Right renal cortex interstitium (tissue), 3 donors: ENCODE measurements at places on chromosomes 2 and 18.

- no peak for DNase-seq
These were observed 488.3 kb downstream of the CDH2 start for GRCh38 chr18:27688581-27688980.

GRCh38 chr2:47232738-47233415 lies 77.8 kb upstream of the STPG4 start:
- no peak for DNase-seq

DNA sequence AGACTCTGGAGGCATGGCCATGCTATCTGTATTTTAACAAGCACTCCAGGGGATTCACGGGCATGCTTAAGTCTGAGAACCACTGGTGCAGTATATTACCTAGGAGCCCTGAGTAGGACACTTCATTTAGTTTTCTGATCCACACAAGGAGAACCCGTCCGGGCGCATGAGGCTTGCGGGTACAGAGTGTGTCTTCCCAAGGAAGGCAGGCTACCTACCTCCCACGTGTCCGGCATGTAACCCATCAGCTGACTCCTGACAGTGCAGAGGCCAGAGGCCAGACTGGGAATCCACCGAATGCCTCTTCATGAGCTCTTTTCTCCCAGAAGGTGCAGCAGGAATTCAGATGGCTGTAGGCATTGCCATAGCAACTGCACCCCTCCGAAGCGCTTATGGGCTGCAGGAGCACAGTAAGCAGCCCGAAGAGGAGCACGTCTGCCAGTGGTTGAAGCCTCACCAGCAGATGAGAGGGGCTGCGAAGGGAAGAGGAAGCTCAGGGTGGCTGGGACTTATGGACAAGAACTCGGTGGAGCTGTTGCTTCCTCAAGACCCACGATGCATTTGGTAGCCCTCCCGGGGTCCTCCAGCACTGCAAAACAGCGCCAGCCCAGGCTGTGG lies 33.8 kb upstream of the DNMT3A start:
- no peak for DNase-seq

DNA sequence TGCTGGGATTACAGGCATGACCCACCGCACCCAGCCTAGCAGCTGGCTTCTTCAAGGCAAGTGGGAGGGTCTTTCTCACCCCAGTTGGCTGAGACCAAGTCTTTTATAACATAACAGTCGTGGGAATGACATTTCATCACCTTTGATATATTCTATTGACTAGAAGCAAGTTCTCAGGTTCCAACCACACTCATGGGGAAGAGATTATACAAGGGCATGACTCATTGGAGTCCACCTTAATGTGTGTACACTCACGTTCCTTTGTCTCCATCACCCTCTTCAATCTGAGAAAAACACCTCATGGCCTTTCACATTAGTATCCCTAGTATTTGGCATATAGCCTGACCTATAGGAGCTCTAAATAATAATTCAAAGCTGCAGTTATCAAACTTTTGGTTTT lies 2.8 kb upstream of the BBS5 start:
- no peak for DNase-seq

GRCh38 chr2:181398000-181398399 lies 59.2 kb upstream of the ITGA4 start:
- no peak for DNase-seq

- no peak for DNase-seq
These were observed 36.7 kb downstream of the CCDC138 start for GRCh38 chr2:108823286-108823685.

DNA sequence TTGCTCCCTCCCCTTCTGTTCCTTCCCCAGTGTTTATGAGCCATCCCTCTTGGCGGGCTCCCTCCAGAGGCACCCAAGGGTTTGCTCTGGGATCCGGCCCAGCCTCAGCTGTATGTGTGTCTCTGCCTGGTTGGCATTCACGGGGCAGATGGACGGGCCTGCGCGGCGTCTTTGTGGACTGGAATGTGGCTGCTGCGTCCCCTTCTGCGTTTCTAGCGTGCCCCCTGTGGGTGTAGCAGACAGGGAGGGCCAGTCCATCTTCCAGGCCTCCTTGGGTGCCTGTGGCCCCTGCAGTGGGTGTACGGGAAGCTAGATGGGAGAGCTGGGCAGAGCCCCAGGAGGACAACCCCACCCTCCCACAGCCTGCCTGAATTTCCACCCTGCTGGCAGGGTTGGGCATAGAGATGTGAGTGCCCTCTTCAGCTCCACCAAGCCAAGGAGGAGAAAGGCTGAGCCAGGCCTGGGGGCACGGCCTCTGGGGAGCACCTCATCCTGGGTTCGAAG lies 15.7 kb downstream of the GPC1 start:
- no peak for DNase-seq

DNA sequence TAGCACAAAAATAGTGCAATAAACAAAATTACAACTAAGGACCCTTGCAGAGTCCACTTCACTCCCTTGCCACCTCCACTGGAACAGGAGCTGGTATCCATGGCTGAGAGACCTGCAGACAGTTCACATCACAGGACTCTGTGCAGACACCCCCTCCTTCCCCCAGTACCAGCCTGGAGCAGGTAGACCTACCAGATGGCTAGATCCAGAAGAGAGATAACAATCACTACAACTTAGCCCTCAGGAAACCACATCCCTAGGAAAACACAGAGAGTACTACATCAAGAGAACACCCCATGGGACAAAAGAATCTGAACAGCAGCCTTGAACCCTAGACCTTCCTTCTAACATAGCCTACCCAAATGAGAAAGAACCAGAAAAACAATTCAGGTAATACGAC lies 49.8 kb downstream of the FBXO15 start:
- DNase-seq, result no peak

DNA sequence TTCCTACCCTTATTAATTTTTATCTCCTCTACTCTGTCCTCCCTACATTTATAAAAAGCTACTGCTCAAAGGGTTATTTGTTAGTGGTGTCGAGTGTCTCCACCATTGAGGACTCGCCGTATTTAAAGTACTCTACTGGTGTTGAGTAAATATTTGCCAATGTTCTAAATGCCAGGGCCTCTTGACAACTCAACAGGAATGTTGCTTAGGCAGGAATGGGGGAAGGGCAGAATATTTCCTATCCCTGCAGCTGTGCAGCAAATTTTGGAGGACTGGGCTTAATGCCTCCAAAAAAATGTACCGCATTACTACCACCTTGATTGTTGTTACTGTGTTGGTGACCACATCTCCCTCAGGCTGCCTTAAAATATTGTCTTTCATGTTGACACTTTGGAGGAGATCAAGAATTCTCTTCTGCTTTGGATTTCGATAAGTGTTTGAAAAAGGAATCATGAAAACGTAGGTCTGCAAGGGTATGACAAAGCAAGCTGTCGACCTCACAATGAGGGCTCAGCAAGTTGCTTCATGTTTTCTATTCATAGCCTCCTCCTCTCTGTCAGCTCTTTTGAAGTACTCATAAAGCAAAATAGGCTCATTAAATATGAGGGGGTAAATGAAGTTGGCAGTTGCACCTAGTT lies 84.3 kb downstream of the EFEMP1 start:
- DNase-seq, result no peak

DNA sequence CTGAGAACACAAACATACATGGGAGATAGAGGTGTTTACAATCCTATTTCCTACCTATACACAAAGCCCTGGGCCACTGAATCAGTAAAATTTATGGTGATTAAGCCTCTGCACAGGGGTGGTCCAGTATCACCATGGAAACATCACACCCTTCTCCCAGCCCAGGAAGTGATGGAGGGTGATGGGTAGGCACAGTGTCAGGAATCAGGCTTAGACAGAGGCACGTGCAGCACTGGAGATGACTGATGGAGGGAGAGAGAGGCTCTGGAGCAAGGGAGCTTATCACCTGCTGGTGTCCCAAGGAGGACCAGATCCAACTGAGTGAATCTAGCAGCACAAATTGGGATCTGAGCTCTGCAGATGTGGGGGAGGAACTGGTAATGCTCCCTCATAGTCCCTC lies 117.2 kb downstream of the RPIA start:
- DNase-seq, result no peak

GRCh38 chr2:64168756-64169155 lies 24.5 kb upstream of the PELI1 start:
- DNase-seq, result no peak

- DNase-seq, result no peak
These were observed 73.2 kb downstream of the WDSUB1 start for GRCh38 chr2:159213296-159213695.

GRCh38 chr2:119222213-119222612 lies 1.4 kb upstream of the STEAP3 start:
- DNase-seq, result no peak

DNA sequence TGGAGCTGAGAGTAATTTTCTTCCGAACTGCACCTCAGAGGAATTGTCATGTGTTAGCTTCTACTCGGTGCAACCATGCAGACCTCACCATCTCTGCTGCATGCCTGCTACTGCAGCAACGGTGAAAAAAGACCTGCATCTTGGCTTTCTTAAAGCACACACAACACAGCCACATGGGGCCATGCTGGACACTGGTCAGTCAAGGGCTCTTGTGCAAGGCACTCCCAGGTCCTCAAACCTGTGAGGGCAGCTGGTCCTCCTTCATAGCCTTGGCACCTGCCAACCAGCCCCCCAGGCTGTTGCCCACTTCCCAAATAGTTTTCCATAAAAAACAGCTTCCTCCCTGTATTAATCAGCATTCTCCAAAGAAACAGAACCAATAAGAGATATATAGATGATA lies 113.5 kb upstream of the TEX51 start:
- no peak for DNase-seq

GRCh38 chr2:36800381-36800780 lies 103.9 kb downstream of the VIT start:
- no peak for DNase-seq

DNA sequence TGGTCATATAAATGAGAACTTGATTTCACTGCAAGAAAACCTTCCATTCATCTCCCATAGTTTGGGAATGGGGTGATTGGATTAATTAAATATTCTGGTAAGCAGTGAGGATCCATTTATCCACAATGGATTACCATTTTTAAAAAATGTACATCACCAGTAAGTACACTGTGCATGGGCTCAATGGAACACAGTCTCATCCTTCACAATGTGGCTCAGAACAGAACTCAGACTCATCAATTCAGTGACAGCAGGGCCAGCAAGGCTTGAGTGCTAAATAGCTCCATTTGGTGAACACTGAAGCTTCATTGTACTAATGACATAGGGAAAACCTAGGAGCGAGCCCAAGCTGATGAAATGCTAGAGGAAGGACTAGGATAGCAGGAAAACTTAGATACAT lies 223.8 kb downstream of the CMPK2 start:
- DNase-seq, result no peak

- DNase-seq, result no peak
These were observed 20.0 kb upstream of the EFR3B start for GRCh38 chr2:25021791-25022362.

DNA sequence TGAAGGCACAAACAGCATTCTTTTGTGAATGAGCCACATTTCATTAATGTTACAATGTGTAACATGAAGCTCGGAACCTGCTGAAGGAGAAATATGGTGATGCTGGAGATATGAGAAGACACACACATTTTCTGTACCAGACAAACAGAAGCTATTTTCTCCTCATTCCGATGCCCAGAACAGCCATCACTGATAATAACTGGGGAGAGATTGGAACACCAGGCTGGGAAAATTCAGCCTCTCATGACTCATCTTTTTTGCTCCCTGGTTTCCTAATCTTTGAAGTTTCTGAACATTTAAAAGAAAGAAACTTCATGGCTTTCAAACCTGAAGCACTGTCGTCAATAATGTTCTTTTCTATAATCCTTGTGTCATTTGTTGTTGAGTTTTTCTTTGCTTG lies 110.9 kb downstream of the LYPD6 start:
- no peak for DNase-seq

DNA sequence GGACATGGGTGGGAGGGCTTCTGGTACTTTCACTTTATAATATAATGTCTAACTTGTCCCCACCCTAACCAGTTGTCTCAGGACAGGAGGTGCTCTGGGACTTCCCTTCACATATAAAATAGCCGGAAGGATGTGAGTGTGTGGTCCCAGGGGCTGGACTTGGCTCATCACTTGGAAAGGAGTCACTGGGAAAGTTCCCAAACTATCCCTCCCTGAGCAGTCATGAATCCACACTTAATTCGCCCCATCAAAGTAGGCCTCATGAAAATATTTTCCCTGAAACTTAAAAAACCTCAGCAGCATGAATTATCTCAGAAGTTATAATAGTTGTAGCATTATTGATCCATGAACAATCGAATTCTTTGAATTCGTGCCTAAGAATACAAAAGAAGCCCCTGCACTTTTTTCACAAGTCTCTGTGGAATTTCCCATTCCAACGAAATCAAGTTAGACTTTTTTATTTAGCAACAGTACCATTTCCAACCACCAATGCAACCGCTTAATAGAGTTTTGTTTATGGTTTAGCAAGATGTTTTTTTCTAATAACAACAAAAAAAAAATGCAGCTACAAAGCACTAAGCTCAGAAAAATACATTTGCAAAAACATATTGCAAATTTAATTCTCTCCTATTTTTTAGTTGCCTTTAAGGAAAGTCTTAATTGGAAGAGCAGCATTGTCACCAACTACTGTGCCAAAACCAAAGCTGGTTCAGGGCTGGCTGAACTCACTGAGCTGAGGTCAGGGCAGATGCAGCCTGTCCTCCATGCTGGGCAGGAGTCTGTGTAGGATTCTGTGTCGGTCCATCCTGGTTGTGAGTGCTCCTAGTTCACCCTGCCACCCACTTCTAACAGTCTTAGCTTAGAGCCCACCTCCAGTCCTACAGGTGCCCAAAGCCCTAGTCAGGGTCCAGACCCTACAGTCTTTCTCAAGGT lies 68.8 kb upstream of the SPTBN1 start:
- no peak for DNase-seq

DNA sequence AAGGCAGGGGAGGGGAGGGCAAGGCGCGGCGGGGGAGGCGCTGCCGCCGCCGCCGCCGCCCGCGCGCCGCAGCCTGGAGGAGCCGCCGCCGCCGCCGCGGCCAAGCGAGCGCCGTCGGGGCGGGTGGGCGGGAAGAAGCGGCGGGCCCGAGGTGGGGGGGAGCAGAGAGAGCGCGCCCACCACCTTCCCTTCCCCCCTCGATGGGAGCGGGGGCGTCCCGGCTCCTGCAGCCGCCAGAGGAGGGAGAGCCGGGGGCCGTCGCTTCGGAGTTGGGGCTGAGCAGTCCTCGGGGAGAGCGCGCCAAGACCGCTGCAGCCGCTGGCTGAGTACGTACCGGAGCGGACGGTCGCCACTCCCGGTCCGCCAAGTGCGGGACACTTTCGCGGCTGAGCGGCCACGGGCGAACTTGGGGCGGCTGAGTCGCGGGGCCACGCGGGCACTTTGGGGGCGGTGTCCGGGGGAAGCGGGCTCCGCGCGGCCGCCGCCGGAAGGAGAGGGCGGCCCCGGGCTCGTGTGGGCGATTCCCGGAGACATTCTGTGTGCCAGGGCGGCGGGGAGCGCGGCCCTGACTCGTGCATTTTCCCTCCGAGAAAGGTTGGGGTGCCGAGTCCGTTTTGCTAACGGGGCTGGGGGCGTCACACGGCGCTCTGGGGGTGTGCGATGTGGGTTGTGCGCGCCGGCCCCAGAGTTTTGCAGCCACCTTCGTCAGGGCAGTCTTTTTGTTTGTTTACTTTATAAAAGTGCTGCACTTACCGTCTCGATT lies at the start of gene NAB1:
Gene NAB1, plus strand, starts transcription at position 49 of the 763 bp plus-strand sequence. CDS start 10,094 bp downstream, outside the sequence.
- DNase-seq, result no peak
